Activated CD4-positive, alpha-beta T cell treated with anti-CD3 and anti-CD28 coated beads, Interleukin-2, amount 50 U/mL, for 24 hours (primary cell): ENCODE measurements at places on chromosomes 2 and 18.

- DNase-seq: no peak
Observed at GRCh38 chr2:190533175-190533967, 1.2 kb downstream of the NEMP2 start.

- no peak for DNase-seq
Observed at GRCh38 chr2:205762881-205763280, 80.6 kb downstream of the NRP2 start.

DNA sequence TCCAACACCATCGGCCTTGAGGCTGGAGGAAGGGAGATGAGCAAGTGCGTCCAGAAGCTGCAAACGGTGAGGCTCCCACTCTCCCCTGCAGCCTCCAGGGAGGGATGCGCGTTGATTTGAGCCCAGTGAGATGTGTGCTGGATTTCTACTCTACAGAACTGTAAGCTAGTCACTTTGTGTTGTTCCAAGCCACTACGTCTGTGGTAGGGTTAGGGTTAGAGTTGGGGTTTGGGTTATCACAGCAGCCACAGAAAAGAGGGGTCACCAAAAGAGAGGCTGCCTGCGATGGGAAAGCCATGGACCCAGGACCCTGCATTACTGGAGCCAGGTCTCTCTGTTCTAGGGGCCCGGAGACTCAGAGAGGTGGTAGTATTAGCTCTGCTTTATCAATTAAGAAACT lies 94.5 kb downstream of the KCNF1 start:
- DNase-seq: no peak

DNA sequence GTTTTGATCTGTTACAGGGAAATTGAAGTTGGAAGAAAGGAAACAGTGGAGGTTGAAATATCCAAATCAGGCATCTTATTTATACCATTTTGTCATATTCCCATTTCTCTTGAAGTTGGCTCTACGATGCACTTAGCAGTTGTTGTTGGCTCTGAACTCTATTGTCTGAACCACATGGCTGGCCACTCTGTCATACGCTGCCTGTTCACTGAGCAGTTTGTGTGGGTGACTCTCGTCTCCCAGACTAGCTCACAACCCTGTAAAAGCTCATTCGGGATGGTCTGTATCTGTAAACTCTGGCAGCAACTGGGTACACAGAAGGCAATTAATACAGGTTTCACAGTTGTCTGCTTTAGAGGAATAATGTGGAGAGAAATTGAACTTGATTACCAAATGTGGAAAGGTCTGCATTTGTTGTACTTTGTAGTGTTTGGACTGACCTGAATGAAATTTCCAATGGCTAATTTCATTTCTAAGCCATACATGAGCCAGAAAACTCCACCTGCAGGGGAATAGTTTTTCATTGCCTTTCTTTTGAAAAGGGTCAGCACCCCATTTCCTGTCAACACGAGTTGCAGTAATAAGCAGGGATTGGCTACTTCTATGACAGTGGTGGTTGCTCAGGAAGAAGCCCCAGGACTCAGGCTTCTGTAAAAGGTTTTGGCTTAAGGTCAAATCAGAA lies 378.2 kb downstream of the OSR1 start:
- no peak for DNase-seq

DNA sequence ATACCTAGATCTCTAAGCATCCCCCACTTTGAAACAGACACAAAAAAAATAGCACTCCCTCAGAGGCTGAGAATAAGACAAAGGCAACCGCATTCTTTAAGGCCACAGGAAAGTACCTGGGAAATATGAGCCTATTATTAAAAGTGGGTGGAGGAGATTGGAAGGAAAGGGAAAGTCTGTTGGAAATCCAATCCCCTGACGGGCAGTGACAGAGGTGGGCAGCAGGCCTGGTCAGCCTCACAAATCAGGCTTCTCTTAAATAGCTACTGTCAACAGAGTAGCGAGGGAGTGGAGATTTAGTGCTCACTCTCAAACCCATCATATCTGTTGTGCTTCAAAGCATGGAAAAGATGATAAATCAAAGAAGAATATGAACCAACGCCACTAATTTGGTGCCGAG lies 324.4 kb downstream of the ALK start:
- no peak for DNase-seq

DNA sequence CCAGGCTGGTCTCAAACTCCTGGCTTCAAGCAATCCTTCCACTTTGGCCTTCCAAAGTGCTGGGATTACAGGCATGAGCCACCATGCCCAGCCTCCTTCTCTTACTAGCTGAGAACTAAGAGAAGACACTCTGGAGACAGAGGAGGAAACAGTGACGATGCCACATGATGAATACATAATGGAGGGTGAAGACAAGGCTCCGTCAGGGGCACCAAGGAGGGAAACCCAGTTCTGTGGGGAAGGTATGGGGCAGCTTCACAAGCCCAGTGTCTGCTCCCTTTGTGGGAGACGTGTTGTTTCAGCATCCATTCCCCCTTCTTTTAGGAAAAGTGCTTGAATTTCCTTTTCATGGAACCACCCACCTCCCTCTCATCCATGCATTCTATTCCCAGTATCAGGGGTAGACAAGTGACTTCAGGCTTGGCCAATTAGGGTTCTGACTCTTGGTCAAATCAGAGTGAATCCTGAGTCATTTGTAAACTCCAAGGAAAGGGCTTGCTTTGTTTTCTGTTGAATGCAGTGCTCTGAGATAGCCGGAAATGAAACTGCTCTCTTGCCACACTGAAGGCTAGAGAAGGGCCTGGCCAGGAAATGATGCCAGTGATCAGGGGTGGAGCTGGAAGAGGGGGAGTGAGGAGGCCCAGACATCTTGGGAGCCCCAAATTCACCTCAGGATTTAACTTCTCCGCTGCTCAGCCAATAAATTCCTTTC lies 23.7 kb downstream of the TMEM127 start:
- no peak for DNase-seq
